ENCODE measurements at places on chromosomes 3 and 15. TPM values are rescaled to one million over a fixed set of nuclear protein-coding genes. Genes with fewer than 3 reads are reported as not detected.

- DNase-seq: no peak
These were observed 31.5 kb upstream of the XXYLT1 start for GRCh38 chr3:195302431-195302830.

GRCh38 chr3:40770061-40770460 lies 245.3 kb downstream of the ZNF621 start:
- no peak for DNase-seq

DNA sequence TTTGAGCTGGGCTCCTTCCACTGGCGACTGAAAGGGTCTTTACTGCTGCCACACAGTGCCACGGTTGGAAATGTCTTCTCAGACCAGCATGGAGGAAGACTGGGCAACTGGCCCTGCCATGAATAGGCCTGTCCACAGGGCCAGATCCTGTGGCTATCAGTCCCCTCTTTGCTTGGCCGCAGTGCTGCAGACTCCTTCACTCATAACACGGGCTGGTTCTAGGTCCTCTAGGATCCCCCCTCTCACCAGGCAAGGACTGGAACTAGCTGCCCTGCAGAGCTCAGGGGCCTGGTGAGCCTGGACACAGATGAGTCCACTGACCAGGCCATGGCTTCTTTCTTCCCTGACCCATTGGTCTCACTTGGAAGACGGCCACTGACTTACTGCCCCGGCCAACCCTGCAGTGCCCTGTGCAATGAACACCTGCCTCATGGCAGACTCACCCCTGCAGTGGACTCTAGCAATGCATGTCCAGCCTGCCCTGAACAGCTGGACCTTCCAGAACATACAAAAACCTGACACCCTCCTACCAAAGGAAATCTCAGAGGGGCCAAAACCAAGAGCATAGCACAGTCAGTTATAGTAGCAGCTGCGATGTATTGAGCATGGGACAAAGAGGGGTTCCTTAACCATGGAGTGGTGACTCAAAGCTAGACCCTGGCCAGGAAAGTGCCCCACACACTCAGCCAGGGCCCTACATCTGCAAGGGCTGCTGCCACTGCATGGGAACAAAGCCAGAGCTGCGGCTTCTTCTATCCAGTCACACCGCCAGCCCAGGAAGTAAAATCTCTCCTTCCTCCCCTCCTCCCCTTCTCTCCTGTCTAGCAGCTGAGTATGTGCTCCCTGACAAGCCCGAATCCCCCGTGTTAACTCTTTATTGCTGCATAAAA lies 72.1 kb upstream of the ITGA11 start:
- DNase-seq: no peak

DNA sequence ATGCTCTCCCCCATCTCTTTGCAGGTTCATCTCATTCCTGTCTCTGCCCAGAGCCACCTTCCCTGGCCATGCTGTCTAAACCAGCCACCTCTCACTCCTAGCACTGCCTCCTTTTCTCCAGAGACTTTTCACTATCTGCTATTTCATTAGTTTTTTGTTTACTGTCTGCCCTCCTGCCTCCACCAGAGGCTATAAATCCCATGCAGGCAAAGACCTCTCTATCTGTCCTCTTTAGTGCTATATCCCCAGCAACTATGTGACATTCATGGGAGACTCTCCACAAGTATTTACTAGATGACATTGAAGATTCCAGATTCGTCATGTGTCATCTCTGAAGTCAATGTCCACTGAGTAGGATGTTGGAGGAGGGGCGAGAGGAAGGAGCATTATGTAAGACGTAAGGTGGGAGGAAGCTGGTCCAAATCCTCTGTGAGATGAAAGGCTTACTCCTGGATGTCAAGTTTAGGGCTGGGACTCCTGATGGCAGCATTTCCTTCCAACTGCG lies 3.4 kb upstream of the FAM43A start:
- no peak for DNase-seq

- DNase-seq: no peak
These were observed 49.1 kb downstream of the TRANK1 start for GRCh38 chr3:36895496-36896409.

The CCDC80 gene
- 100 TPM for total RNA-seq
